Iris pigment epithelial cell (primary cell): ENCODE measurements at places on chromosomes 2 and 18.

DNA sequence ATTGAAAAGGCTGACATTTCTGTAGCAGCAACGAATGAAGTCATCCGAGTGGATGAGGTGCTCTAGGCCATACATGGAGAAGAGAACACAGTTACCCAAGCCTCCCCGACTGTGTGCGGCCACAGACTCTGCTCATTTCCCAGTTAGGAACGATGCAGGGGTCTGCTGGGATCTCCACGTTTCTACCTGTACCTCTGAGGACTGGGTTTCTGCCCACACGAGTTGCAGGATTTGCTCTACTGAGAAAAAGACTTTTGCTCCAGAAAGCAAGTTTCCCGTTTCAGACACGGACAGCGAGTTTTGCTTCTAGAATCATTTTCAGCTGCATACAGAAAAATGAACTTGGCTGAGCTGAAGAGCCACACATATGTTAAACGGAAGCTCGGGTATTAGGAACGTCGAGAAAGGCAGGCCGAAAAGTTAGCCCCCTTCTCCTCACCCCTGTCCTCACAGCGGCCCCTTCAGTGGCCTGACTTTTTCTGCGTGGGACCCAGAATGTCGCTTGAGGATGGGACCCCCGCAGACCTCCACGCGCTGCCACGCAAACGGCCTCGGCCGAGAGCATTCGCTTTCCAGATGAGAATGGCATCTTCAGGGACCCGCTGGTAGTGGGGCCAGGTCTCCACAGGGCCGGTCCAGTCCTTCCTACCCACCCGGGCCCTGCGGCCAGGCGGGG is 582 bp upstream of the RAB31 start:
- DNase-seq: peak; percentile 63

GRCh38 chr18:62938487-62938886 is 223.1 kb downstream of the PHLPP1 start:
- no peak for DNase-seq

GRCh38 chr2:152506843-152507242 is 171.9 kb downstream of the FMNL2 start:
- DNase-seq: peak; percentile 94

GRCh38 chr2:237556773-237557632 is 9.4 kb upstream of the PRLH start:
- no peak for DNase-seq

- DNase-seq: no peak
These were observed 815 bp downstream of the GPBAR1 start for GRCh38 chr2:218261423-218262236.

- no peak for DNase-seq
These were observed 47.4 kb downstream of the RPE start for GRCh38 chr2:210049831-210050230.

DNA sequence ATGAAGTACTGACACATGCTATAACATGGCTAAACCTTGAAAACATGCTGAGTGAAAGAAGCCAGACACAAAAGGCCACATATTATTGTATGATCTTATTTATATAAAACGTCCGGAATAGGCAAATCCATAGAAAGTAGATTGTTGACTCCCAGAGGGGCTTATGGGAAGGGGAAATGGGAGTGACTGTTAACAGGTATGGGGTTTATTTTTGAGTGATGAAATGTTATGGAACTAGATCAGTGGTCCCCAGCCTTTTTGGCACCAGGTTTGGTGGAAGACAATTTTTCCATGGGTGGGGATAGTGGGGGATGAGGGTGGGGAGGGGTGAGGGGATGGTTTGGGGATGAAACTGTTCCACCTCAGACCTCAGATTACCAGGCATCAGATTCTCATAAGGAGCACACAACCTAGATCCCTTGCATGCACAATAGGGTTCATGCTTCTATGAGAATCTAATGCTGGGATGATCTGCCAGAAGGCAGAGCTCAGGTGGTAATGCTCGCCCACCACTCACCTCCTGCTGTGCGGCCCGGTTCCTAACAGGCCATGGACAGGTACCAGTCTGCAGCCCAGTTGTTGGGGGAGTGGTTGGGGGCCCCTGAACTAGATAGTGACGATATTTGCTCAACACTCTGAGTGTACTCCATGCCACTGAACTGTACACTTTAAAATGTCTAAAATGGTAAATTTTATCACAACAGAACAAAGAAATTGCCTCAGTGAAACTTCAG is 59.1 kb downstream of the EFEMP1 start:
- no peak for DNase-seq

- DNase-seq: no peak
These were observed 123.7 kb downstream of the PIEZO2 start for GRCh38 chr18:11025671-11026070.

GRCh38 chr2:41000374-41000773 is 548.5 kb upstream of the SLC8A1 start:
- no peak for DNase-seq

DNA sequence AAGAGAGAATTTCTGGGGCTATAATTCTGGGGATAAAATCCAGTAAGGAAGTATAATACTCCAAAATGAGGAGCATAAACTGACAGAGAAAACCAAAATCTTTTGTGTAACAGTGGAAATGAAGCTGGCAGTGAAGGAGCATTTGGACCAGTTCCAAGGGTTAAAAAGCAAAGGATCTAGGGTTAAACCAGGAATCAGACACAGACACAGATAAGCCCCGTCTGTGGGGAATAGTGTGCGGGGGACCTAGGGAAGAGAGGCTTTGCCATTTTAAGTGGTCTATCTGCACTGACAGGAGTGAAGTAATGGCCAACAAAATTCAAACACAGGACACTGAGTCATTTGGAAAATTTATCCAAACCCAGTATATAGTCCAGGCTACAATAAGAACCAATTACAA is 23.4 kb downstream of the SAP130 start:
- no peak for DNase-seq

- peak; percentile 48 for DNase-seq
These were observed 125.5 kb upstream of the SIX2 start for GRCh38 chr2:45134726-45135125.

GRCh38 chr2:128062571-128062970 is 28.4 kb upstream of the UGGT1 start:
- DNase-seq: no peak

GRCh38 chr2:53498210-53498609 is 269.4 kb upstream of the CHAC2 start:
- DNase-seq: peak; percentile 25

- no peak for DNase-seq
These were observed 150.9 kb downstream of the RTP5 start for GRCh38 chr2:242020196-242021004.

DNA sequence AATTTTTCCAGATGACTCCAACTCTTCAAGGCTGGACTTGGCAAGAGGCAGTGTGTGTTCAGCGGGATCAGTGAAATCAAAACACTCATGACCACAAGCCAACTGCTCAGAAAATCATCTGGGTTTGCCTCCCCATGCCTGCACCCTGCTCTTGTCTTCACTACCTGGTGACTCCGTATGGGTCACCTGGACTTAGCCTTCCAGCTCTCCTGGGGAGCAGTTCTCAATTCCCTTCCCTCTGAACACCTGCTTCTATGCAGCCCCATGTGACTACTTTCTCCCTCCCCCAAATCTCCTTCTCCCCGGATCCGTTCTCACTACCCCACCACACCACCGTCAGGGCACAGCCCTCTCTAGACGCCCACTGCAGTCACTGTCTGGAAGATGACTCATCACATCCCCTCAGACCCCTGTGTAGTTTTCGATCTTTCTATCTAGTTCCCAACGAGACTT is 130.2 kb upstream of the ID2 start:
- no peak for DNase-seq

GRCh38 chr2:140091926-140092325 is 1311.7 kb upstream of the NXPH2 start:
- no peak for DNase-seq

- DNase-seq: no peak
These were observed 109.5 kb downstream of the LRRTM1 start for GRCh38 chr2:80195034-80195433.

DNA sequence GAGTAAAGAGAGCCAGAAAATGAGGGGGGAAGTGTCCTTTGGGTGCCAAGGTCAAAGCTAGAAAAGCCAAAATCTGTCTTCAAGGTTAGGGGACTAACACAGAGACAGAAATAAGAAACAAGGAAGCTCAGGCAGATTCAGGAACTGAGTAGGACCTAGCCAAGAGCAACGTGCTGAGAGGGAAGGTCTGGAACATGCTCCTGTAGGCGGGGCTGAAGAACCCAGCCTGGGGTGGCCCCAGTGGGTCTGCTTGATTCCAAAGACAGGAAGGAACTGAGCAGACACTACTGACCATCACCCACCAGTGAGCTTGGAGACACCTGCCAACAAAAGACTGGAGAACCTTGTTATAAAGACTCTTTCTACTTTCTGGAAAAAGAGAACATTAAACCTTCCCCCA is 105.1 kb downstream of the SP3 start:
- no peak for DNase-seq

GRCh38 chr2:107428781-107429180 is 397.9 kb upstream of the RGPD4 start:
- no peak for DNase-seq

GRCh38 chr18:36655930-36656329 is 172.9 kb downstream of the TPGS2 start:
- no peak for DNase-seq

DNA sequence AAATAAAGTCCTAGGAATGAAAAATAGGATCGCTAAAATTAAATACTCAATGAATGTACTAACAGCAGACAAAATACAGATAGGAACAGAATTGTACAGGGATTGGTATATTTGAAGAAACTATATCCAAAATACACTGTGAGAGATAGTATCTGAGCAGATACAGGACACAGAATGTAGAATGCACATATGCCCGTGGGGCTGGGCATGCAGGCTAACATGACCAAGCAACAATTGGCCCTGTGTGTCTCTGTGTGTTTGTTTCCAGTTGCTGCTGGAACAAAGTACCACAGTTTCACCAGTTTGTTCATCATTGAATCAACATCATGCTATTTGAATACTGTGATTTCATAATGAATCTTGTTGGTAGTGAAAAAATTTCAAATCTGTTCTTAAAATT is 127.6 kb downstream of the PMAIP1 start:
- DNase-seq: no peak

DNA sequence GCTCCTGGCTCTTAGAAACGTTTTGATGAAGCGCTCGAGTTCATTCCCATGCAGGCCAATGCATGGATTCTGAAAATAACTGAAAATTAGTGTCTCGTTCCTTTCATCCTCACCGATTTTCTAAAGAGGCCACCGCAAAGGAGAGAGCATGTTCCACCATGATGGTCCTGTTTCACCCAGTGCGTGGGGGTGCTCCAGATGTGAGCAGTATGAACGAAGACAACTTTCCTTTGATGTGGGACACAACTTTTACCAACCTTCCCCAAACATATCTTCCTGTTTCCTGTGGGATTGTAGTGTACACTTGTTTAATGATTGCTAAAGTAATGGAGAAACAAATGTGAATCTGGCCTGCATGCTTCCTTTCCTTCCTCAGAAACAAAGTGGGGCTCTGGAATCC is 114.5 kb downstream of the PRPF40A start:
- DNase-seq: no peak

DNA sequence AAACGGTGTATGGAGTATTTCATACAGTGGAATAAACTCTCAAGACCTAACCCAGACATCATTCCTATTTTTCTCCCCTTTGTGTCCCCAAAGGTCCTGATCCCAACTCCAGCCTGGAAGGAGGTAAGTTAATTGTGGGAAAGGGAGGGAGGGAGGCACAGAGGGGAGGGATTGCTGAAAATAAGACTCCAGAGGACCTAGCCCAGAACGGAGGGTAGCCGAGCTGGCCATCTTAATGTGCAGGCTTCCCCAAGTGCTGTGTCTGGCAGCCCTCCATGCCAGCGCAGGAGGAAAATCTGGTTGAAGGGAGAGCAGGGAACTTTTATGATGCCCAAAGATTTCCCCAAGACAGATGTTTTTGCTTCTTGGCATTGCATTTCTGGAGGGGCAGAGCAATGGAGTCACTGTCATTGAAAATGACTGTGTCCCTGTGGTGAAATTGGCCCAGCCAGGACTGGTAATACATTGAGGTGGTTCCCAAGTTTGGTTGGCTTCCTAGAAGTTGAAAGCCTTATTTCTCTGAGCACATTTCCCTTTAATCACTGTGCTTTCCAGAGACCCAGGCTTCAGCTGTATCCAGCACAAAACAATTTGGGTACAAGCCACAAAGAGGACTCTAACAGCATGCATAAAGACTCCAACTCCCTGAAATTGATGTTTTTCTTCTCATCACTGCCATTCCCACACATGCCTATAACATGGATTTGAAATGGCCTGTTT is 202.7 kb downstream of the AGPS start:
- DNase-seq: no peak

- peak; percentile 27 for DNase-seq
These were observed at the start of gene ALKAL2 for GRCh38 chr2:287911-288757. ALKAL2 (minus strand) TSS chr2:288091; CDS start chr2:287835, 256 bp downstream.

- no peak for DNase-seq
These were observed 33.2 kb downstream of the KCNS3 start for GRCh38 chr2:17911491-17912260.

GRCh38 chr2:65452150-65452895 is 19.9 kb upstream of the SPRED2 start:
- no peak for DNase-seq

DNA sequence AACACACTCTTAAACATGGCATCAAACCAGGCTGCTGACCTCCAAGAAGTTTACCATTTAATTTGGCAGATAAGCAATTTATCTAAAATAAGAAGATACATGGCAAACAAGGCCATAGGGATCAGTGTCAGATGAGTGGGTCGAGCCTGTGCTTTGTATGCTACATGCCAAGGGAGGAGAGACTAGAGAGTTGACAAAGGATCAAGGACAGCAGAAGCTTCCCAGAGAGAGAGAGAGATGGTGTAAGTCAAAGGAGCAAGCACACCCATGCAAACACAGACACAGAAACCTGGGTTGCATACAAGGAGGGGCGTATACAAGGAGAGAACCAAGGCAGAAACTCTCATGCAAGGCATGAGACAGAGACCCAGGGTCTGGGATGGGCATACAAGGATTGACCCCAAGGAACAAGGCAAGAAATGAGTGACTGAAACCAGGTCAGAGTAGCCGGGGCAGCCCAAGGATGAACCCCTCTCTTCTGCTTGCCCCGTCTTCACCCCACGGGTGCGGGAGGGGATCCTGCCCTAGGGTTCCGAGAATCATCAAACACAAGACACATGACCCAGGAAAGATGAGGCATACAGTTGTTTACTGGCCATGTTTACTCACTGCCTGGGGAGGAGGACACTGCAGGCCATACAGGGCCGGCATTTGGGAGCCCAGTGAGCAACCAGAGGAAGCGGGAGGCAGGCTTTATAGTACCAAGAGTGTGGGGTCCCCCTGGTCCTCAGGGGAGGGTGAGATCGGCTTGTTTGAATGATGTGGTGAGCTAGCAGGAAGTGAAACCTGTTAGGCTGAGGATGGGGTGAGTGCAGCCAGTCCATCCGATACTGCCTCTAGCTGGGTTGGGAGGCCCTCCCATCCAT is 529.2 kb upstream of the ID2 start:
- DNase-seq: no peak
